ENCODE measurements at places on chromosomes 7 and 10.
A peak's percentile ranks its signal among the peaks of the same experiment; 100 is the strongest.

DNA sequence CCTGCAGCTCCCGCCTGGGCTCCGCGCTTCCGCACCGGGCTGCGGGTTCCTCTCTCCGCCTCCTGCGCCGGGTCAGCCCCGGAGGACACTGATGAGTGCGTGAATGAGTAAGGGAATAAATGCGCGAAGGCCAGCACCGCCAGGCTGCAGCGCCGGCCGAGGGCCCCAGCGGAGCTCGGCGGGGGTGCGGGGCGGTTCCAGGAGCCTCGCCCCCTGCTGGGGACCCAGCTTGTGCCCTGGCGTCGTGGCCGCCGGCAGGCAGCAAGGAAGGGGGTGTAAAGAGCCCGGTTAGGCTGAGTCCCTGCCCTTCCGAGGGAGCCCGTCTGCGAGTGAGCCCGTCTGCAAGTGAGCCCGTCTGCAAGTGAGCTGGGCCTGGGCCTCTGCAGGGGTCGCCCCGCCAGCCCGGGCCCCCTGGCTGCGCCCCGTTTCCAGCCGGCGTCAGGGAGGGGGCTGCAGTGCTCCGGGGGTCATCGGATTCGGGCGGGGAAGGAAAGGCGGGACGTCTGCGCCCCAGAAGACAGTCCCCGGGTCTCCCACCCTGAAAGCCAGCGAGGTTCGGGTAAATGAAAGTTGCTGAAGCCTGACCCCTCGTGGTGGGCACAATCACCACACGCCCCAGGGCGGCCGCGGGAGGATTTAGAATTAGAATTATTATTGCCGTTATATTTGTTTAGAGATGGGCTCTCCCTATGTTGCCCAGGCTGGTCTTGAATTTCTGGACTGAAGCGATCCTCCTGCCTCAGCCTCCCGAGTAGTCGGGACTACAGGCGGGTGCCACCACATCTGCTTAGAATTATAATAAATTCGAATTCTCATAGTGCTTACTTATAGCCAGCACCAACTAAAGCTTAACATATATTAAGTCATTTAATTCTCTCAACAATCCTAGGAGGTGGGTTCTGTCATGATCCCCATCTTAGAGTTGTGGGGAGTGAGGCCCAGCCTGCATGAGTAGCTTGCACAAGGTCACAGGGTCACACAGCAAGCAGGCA is 8.6 kb upstream of the CRYGN start:
- DNase-seq = peak; percentile 47

DNA sequence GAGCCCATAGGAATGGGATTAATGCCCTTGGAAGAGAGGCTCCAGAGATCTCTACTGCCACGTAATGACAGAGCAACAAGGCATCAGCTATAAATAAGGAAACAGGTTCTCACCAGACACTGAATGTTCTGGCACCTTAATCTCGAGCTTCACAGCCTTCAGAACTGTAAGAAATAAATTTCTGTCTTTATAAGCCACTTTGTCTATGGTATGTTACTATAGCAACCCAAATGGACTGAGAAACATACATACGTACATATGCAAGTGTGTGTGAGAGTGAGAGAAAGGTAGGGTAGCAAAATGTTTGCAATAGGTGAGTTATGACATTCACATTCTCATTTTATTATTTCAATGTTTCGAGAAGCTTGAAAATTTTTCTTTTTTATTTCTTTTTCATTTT is 22.1 kb upstream of the HTR5A start:
- DNase-seq = no peak

DNA sequence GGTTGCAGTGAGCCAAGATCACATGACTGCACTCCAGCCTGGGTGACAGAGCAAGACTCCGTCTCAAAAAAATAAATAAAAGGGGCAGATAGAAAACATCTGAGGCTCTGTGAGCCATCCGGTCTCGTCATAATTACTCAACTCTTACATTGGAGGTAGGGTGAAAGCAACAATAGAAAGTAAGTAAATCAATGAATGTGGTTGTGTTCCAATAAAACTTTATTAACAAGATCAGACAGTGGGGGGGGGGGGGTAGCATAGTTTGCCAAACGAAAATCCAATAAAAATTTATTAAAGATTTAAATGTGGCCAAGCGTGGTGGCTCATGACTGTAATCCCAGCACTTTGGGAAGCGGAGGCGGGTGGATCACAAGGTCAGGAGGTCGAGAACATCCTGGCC is 2.8 kb upstream of the ZFAND4 start:
- no peak for DNase-seq

GRCh38 chr10:29522061-29522855 is 112.5 kb downstream of the SVIL start:
- no peak for DNase-seq

DNA sequence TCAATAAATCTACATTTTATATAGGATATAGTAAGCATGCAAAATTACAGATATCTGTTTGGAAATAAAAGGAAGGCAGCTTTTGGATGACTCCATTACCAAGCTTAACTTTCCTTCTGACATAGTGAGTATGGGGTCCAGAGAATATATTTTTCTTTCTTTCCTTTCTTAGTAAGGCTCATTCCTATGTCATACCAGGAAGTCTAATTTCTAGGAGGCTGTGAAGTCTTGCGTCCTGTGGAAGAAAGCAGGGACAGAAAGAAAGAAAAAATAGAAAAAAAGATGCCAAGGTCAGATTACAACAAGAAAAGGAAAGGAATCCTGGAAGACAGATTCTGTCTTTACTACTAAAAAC is 36.3 kb downstream of the AKR1C8 start:
- no peak for DNase-seq

- no peak for DNase-seq
These were observed 17.3 kb downstream of the TPK1 start for GRCh38 chr7:144818511-144818910.

- no peak for DNase-seq
These were observed 99.1 kb downstream of the CABCOCO1 start for GRCh38 chr10:61761825-61762217.

- DNase-seq = no peak
These were observed 64.8 kb downstream of the TNS3 start for GRCh38 chr7:47516985-47517600.

DNA sequence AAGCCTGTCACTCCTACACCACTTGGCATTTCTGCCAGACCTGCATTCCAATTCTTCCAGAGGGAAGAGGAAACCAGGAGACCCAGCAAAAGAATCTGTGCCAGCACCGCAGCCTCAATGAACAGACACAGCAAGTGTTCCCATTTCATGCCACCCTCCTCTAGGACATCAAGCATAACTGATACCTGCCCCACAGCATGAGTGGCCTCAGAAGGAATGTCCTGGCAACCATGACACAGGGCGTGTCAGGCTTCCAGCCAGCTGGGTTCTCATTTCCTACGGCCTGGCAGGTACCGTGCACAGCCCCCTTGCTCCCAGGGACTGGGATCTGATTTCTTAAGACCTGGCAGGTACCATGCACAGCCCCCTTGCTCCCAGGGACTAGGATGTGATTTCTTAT is 7.8 kb downstream of the MAD1L1 start:
- DNase-seq = no peak

- DNase-seq = no peak
These were observed 13.2 kb downstream of the PDLIM1 start for GRCh38 chr10:95277614-95278013.

- DNase-seq = no peak
These were observed 1.5 kb downstream of the PRKAR2B start for GRCh38 chr7:107045980-107046379.

DNA sequence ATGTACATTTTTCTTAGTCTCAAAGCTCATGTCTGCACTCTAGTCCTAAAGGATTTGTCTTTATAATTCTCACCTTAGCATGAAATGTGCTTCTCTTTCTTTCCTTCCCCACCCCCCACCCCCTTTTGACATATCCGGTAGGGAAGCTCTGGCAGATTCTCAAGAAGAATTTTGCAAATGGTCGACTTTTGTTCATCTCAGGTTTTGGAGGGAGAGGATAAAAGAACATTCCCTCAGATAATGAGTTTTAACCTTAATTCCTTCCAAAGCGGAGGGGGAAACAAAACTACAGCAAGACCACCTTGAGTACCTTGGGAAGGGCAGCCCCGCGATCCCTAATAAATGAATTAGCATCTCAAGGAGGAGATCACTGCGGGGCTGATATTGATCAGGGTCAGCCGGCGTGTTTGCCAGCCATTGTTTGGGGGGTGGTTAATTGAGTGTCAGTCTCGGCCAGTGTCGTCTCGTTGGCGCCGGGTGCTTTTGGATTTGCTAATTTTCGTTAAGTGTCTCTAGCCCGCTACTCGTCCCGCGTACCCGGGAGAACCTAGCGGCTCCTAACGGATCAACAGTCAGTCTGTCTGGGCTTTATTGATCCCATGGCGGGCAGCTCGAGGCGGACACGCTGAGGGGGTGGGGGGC is 874 bp upstream of the BAMBI start:
- DNase-seq = no peak

DNA sequence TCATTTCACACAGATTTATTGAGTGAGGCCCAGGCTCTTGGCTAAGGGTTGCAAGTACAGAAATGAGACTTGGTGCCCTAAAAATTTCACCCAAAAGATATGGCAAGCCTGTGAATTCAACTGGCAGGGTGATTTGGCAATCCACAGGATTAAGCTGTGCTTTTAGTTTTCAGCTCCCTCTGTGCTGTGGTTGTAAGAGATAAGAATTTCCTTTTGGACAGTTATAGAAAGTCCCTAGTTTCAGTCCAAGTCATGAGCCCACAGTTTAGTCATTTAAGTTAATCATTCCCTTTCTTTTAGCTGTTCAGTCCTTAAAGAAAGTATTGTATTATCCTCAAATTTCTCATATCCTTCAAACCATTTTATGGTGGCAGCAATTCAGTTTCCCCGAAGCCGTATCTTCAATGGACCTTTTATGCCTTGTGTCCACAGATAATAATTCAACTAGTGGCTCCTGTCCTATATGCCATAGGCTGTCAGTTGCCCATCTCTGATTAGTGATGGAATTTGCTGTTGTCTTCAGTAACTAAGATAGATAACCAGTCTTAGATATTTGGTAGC is 73.4 kb upstream of the NAMPT start:
- no peak for DNase-seq

GRCh38 chr10:11107948-11108347 is 90.3 kb downstream of the CELF2 start:
- no peak for DNase-seq

DNA sequence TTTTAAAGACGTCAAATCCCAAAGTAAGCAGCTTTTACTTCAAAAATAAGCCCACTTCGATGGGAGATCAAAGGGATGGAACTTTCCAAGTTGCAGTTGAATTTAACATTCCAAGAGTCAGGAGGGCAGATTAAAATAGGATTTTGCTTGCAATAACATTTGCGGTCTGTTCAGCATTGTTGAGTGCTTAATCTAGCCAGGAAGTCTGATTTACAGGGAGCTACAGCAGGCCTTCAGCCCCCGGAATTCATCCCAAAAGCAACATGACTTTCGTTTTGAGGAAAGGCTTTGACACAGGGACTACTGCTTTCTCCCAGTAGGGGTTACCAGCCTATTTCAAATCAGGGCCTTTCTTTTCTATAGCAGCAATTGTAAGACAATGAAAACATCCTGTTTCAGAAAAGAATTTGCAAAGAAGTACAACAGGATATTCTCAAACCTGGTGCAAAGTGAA is 279.6 kb upstream of the PITRM1 start:
- DNase-seq = no peak

GRCh38 chr7:155448632-155449007 is 9.3 kb upstream of the EN2 start:
- DNase-seq = no peak

DNA sequence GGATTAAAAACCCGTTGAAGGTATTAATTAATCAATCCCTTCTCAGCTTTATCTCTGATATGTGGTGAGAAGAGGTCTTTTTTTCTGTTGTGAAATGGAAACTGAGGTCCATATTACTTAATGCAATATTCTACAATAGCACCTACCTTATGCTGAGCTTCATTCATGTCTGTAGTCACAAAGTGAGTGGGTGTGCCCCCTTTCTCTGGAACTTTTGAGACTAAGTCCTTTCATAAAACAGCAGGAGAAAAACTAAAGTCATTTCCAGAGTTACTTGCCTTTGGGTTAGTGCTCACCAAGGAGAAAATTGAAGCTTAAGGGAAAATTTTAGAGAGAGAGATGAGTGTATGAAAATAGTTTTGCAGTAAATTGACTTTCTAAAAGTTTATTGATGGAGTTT is 61.2 kb downstream of the EXOC4 start:
- no peak for DNase-seq

- no peak for DNase-seq
These were observed 57.5 kb downstream of the TRRAP start for GRCh38 chr7:98935811-98936210.

- DNase-seq = no peak
These were observed 181.4 kb downstream of the ARID5B start for GRCh38 chr10:62082729-62083411.

GRCh38 chr10:23363793-23364135 is 19.2 kb upstream of the C10orf67 start:
- no peak for DNase-seq

- DNase-seq = no peak
These were observed 67.1 kb upstream of the PRR15 start for GRCh38 chr7:29496355-29497020.

DNA sequence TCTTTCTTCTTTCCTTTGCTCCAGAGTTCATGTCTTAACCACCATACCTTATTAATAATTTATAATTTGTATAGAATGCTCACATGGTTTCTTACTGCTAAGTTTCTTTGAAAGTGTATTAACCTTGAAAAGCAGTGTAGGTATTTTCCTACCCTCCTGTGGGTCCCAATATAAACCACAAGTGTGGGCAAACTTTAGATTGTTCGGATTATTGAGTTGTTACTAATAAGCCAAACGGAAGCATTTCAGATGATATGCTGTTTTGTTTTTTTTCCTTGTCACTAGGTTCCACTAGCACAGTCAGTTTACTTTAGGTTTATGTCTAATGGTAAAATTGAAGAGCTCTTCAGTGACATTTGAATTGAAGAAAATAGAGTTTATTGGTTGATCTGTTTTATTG is 10.2 kb downstream of the SSBP1 start:
- no peak for DNase-seq

- DNase-seq = no peak
These were observed 155.9 kb upstream of the SLC13A1 start for GRCh38 chr7:123355576-123356190.

- no peak for DNase-seq
These were observed 466.6 kb upstream of the IGFBP3 start for GRCh38 chr7:46387646-46388045.

- DNase-seq = no peak
These were observed 22.1 kb downstream of the TMEM106B start for GRCh38 chr7:12233175-12233574.

DNA sequence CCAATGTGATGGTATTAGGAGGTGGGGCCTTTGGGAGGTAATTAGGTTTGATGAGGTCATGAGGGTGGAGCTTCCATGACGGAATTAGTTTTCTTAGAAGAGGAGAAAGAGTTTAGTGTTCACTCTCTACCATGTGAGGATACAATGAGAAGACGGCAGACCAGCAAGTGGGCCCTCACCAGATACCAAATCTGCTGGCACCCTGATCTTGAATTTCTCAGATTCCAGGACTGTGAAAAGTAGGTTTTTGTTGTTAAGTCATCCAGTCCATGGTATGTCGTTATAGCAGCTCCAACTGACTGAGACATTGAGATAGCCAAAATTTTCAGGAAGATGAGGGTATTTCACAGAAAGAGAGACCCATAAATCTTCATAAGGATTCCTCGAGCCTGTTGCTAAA is 3.6 kb upstream of the TMEM196 start:
- DNase-seq = no peak
